ENCODE measurements at places on chromosomes 6 and 20.

GRCh38 chr6:24125980-24126379 is at the start of gene NRSN1:
Gene NRSN1, plus strand, starts transcription at chr6:24126215. Its CDS starts 8,113 bp downstream, at chr6:24134328.
- DNase-seq: no peak

DNA sequence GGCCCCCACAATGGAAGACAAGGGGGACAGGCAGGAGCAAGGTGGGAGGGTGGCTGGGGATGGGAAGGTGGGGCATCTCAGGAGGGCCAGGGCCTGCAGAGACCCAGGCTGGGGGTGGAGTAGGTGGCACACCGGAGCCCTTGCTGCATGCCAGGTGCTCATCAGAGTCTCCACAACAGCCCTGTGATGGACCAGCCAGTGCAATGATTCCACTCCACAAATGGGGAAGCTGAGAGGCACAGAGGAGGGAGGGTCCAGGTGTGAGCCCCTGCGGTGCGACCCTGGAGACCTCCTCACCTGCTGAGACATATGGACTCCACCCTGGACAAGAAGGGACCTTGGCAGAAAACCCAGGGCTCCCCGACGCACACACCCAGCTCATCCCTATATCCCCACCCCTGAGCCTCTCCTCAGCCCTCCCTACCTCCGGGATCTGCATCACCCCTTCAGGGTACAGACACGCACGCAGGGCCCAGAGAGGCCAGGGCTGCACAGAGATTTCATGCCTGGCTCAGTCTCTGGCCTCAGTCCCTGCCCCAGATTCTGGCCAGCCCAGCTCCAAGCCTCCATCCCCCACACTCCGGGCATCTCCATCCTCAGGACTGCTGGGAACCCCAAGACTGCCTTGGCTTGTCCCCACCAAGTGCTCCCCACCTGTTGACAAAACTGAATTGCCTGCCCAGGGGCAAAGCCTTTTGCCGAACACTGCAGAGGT is 7.1 kb upstream of the GRM4 start:
- no peak for DNase-seq

- no peak for DNase-seq
Observed at GRCh38 chr20:52965819-52966218, 6.3 kb upstream of the TSHZ2 start.

DNA sequence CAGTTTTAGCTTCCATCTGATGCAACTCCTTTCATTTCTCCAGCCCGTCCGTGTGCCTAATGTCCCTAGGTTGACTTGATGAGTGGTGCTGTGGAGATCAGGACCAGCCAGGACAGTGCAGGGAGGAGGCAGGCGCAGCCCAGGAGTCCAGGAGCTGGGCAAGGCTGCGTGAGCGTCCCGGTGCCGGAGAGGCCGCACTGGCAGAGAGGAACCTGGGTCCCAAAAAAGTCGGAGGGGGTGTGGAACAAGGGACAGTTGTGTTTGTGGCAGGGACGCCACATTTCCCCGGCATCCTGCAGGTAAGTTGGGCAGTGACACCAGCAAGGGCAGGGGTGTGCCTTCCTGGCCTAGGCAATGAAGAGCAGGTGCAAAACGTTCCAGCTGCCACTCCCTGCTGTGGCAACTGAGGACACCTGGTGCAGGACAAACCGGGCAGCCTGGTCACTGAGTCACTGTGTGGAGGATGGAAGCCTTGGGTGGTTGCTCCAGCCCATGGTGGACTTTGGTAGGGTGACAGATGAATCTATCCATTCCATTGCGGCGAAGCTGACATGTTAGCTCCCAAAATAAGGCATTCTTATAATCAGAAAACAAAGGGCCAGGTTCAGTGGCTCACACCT is 53.2 kb downstream of the RAMACL start:
- DNase-seq: no peak

DNA sequence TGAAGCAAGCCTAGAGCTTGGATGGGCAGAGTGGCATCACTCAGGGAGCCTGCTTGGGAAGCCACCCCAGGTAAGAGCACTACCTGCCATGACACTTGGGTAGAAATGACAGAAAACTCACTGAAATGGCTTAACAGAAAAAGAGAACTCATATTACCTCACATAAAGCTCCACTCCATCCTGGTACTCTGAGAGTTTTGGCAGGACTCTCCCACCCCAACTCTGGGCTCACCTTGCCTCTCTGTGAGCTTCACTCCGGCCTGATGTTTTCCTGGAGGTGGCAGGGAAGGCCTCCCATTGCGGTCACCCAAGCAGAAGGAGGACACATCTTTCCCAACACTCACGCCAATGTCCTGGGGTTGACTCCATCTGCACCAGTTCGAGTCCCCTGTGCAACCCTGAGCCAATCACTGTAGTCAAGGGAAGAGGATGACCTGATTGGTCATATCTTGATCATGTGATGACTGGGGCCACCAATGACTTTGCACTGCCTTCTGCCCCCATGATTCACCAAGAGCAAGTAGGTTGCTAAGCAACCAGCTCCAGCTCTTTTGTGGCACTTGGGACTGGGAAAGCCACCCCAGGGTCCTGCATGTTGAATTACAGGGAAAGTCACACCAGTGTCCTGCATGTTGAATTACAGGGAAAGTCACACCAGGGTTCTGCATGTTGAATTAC is 446.1 kb upstream of the SULF2 start:
- DNase-seq: no peak

- no peak for DNase-seq
Observed at GRCh38 chr6:157479464-157480303, 98.7 kb downstream of the ZDHHC14 start.

GRCh38 chr6:142975365-142975764 is 30.4 kb upstream of the HIVEP2 start:
- DNase-seq: no peak

GRCh38 chr20:44678990-44679611 is 27.6 kb upstream of the ADA start:
- no peak for DNase-seq

- DNase-seq: no peak
Observed at GRCh38 chr6:37618916-37619590, 78.6 kb downstream of the MDGA1 start.

- DNase-seq: no peak
Observed at GRCh38 chr6:106763361-106763760, 134.0 kb downstream of the QRSL1 start.
